ENCODE measurements at places on chromosomes 2 and 18.

DNA sequence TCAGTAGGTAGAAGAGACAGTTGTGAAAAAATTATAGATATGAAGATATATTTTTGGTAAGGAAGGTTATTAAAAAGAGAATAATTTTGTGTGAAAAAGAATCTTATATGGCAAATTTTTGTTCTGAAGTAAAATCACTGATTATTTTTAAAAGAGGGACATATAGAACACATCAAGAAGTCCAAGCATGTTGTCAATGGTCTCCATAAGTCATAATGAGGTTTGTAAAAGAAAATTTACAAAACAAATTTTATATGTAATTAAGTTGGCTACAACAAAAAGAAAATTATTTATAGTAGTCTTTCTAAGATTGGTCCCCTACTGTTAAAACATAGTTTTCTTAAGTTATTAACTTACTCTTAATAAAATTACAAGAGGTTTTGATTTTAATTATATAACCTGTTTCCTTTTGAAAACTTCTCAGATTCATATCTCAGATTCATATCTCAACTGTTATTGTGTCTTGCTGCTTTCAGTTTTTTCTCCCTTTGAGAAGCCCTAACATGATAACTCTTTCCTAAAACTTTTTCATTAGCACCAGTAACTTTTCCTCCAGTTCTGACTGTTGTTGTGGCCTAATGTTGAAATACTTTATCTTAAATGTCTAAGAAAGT lies 81.2 kb downstream of the SH3YL1 start:
- no peak for DNase-seq

DNA sequence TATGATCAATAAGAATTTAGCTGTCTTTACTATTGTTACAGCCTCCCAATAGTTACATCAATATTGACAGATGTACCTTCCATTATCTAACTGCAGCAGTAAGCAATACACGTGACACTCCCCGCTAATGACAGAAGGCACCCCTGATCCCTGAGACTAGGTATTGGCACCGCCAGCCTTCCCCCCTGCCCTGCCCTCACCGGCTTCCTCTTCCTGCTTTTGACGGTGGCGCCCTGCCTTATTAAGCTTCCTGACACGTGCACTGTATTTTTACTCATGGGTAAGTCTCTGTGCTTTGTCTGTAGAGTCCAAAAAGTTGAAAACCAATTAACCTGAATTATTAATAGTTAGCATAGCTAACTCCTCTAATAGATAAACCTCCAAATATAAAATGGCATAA lies 223.5 kb downstream of the EIPR1 start:
- DNase-seq, result no peak

DNA sequence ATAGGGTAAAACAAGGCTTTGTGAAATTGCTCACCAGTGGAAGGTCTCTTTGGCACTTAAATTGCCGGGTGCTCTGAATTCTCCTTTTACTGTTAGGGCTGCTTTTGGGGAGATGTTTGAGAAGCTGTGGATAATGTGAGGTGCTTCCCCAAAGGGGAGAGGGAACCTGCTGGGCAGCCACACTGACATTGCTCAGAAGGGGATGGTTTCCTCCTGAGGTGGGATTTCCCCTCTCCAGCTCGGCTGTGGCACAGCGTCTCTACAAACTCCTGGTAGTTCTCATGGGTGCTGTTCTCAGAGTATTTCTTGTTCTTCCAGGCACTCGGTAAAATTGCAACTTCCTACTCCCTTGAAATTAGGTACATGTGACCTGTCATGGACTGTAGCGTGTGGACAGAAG lies 124.2 kb downstream of the LPIN1 start:
- no peak for DNase-seq

- DNase-seq, result no peak
Observed at GRCh38 chr2:95041060-95041823, 15.7 kb downstream of the MAL start.

DNA sequence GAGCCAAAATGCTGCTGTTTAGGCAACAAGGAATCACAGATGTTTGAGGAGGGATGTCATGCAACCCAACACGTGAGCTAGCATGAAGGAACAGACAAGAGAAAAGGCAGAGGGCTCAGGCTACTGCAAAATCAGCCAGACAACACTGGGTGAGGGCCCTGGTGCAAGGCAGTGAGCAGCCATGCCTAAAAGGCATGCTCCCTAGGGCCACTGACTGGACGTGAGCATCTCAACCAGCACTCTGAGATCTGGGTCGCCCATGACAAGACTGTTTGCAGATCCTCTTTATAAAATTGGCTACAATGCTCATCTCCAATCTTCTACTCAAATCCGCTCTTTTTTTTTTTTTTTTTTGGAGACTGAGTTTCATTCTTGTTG lies 49.1 kb downstream of the KIAA2012 start:
- no peak for DNase-seq

Measured in foreskin fibroblast (primary cell).